ENCODE measurements at places on chromosomes 5 and 9.

- no peak for DNase-seq
Measured at GRCh38 chr5:38601133-38601862, 44.9 kb upstream of the LIFR start.

GRCh38 chr9:1416261-1416660 is 366.1 kb downstream of the DMRT2 start:
- DNase-seq: no peak

DNA sequence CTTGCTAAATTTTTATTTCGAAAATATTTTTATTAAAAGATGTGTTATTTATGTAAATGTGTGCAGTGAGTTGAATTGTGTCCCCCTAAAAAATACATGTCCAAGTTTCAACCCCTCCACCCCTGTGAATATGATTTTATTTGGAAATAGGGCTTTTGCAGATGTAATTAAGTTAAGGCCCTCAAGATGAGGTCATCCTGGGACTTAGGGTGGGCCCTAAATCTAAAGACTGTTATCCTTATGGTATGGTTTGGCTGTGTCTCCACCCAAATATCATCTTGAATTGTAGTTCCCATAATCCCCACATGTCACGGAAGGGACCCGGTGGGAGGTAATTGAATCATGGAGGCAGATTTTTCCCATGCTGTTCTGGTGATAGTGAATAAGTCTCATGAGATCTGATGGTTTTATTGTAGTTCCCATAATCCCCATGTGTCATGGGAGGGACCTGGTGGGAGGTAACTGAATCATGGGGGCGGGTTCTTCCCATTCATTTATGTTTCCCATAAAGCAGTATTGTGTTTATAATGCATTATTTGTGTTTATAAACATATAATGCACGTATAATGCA is 1.5 kb upstream of the TMED7 start:
- no peak for DNase-seq

- no peak for DNase-seq
Measured at GRCh38 chr9:102841376-102841775, 153.8 kb upstream of the CYLC2 start.

DNA sequence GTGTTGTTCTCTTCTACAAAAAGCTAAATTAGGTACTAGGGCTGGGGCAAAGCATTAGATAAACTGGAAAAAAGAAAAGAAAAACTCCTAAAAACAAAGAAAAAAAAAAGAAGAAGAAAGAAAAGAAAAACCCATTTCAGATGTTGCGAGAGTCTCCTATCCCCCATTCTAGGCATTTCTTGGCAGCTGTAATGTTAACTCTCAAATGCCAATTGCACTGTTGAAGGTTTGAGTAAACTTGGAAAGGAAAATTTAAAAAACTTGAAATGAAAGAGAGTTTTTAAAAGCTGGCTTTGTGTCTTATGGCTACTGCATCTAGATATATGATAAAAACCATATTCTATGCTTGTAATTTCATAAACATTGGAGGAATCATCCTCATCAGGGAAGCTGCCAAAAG is 34.6 kb upstream of the CTSV start:
- DNase-seq: no peak

DNA sequence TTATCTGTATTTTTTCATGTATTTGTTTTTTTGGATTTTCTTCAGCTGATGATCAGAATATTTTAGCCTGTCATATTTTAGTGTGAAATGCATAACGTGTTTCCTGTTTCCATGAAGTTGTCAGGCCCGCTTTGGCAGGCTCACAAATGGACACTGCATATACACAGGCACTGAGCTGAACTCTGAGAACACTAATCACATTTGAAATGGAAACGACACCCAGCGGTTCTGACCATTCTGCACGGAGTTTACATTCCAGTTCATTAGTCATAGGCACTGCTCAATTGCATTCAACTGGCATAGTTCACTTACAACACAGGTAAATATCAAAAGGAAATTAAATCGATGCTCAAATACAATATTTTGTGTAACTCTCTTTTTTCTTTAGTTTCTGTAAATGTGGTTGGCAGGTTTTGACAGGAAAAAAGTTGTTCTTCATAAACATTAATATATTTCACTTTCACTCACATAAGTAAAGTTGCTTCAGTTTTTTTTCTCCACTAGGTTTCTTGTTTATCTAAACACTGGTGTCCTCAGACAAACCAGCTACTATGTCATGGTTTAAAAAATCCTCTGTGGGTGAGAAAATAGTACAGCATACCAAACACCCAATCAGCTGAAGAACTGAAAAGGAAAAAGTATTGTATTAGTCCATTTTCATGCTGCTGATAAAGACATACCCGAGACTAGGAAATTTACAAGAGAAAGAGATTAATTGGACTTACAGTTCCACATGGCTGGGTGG is 559.0 kb upstream of the DAP start:
- DNase-seq: no peak

DNA sequence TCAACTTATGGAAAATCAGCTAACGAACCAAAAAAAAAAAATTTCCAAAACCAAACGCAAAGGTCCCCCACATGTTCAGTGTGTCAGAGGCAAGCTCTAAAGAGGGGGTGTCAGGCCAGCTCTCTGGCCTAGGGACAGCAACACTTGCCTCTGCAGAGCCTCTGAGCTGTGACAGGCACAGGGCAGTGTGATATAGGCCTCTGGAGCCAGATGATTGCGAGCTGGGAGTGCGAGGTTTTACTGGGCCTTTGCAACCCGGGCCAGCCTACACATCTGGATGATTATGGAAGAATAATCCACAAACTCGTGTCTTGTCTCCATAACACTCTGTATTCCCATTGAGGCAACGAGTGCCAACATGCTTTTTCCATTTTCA is 67.7 kb upstream of the STC2 start:
- DNase-seq: no peak

DNA sequence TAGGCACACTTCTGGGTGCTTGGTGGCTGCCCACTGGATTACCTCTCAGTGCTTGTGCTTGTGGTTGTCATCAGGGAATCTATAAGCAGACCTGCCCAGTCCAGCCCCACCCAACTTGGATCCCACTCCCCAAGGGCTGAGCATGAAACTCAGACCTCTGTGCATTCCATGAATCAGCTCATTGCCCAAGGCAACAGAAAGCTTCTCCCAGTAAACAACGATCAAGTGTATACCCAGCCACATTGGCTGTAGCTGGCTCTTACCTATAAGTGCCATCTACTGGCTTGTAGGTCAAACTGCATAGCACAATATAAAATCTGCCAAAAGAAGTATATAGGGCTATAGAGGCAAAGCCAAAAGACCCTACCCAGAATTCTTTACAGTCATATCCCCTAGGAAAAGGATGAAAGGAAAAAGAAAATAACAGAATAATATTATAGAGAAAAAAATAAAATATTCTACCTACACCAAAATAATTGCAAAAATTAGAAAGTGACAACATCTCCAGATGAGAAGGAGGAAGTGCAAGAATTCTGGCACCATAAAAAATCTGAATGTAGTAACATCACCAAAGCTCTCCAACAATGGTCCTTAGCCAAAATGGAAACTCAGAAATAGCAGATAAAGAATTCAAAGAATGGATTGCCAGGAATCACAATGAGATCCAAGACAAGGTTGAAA is 321.0 kb upstream of the TRPC7 start:
- no peak for DNase-seq

DNA sequence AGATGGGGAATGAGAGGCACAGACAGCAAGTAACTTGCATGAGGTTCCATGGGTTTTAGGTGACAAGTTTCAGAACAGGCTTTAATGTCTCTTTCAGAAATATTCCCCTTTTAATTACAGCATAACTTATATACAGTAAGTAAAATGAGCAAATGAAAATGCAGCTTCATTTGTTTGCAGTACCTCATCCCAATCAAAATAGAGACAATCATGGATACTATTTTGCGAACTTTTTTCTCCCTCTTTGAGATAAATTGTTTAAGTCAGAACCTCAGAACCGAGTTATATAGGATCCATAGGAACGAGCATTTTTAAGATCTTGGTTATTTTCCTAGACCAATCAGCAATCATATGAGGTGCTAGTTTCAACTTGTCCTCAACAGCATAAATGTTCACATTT is 3.5 kb downstream of the LCP2 start:
- no peak for DNase-seq

- DNase-seq: no peak
Measured at GRCh38 chr9:109101810-109102209, 17.9 kb downstream of the TMEM245 start.

GRCh38 chr5:180636016-180636402 is 13.4 kb downstream of the FLT4 start:
- no peak for DNase-seq

DNA sequence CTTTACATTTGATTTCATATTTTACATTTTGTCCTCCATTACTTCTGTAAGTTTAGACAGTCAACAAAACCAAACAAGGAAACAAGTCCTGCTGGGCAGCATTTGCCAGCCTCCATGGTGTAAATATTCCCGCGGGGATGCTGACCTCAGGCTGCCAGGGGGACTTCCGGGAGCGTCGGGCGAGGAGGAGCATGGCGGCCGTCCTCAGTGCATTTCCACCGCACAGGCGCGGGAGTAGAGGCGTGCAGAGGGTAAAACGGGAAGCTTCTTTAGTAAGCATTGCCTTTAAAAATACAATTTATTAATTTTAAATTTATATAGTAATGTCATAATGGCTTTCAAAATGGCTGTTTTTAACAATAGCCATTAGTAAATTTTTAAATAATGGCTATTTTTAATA is 385.3 kb upstream of the IRX4 start:
- DNase-seq: no peak

DNA sequence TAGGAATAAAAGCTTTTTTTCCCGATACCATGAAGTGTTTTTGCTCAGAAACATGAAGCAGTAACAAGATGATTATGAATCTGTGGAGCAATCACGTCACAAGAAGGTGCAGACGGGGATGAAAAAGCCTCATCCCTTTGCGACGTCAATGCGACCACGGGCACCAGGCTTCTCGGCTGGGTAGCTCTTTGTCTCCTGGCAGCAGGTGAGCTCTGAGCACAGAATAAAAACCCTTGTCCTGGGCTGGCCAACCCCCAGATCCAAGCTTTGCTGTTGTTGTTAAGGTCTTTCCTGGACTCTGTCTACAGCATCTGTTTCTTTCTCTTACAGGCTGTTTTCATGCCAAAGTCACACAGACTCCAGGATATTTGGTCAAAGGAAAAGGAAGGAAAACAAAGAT is 113.8 kb downstream of the ANKRD18B start:
- DNase-seq: no peak

GRCh38 chr5:142896325-142897007 is 126.3 kb downstream of the ARHGAP26 start:
- no peak for DNase-seq

DNA sequence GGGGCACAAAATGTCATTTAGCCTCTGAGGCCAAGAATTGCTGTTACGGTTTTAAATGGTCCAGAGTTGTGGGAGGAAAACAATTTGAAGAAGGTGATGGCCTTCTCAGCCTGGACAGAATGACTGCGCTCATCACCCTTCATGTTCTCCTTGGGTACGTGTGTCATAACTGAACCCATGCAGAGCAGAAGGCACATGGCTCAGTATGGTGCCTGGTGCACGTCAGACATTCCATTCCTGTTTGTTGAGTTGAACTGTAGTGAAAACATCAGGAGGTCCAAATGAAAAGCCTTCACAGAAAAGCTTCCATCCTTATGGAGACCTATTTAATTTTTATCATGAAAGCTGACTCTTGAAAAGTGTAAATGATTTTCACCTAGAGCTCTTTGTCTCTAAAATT is 133.2 kb downstream of the CFAP90 start:
- DNase-seq: no peak

GRCh38 chr5:171806976-171807747 is 21.5 kb downstream of the SMIM23 start:
- DNase-seq: no peak

GRCh38 chr9:72643651-72644050 is 122.2 kb downstream of the TMC1 start:
- no peak for DNase-seq

DNA sequence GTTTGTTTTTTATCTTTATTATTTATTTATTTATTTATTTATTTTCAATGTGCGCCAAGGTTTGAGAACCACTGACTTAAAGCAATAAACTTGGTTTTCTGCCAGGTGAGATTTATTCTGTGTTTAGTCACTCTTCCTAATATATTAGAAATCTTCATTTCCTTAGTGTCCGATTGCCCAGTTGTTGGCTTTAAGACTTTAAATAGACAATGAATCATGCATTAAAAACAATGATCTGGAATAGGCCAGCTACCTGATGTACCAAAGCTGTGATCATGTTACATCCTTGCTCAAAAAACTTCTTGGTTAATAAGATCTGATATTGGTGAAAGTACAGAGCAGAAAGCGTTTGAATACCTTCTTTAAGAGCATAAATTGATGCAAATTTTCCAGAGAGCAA is 52.1 kb upstream of the ERBIN start:
- no peak for DNase-seq

- DNase-seq: no peak
Measured at GRCh38 chr9:83290692-83291091, 227.8 kb upstream of the RASEF start.

- no peak for DNase-seq
Measured at GRCh38 chr5:23445573-23445972, 61.8 kb upstream of the PRDM9 start.

DNA sequence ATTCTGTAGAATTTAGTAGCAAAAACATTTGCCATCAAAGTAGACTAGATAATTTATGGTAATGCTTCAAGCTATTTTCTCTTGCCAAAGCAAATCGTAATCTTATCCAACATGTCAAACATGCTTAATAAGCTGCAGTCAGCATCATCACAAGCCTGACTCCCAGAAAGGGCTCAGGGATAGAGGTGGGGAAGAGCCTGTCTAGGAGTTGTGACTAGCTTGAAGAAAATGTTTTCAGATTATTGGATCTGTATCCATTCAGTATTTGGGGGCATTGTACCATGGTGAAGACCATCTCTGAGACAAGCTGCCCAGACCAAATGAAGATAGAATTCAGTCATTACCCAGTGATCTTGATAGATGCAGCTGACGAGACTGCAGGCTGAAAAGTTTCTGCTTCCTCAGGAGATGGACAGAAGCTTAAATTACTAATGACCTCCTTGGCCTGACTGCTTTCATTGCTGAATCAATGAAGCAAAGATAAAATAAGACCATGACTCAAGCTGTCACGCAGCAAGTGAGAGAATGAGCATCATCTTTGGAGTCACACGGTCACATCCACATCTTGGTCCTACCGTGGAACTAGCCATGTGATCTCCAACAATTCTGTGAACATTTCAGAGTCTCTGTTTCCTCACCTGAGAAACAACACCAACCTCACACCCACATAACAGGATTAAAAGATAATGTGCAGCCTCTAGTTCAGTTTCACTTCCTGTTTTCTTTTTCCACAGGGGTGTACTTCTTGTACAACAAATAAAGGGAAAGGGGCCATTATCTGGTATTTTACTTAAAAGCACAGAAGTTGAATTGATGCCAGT is 9.4 kb downstream of the ERAP2 start:
- DNase-seq: no peak

- DNase-seq: no peak
Measured at GRCh38 chr9:131296460-131296859, 6.9 kb downstream of the PLPP7 start.

Measured in esophagus squamous epithelium (tissue), 5 donors.